ENCODE measurements at places on chromosomes 4 and X.

GRCh38 chr4:78356251-78356786 is 195.3 kb upstream of the ANXA3 start:
- no peak for DNase-seq

- DNase-seq = no peak
Observed at GRCh38 chr4:187569871-187570270, 425.7 kb upstream of the ZFP42 start.

DNA sequence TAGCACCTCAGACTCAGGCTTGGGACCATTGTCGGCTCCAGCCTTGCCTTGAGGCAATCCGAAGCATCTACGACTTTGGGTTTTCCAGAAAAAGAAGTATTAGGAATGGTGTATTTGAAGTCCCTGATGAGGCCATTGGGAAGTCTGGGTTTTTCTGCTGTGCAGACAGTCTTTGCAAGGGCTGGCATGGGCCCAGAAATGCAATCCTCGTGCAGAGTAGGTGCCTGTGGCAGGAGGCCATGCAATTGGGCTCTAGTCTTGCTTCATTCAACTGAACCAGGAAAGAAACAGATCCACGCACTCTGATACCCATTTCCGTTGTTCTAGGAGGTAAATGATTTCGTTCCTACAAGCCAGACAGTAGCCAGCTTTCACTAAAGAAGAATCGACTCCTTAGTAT is 12.4 kb downstream of the ZFP92 start:
- DNase-seq = no peak

GRCh38 chr4:98873059-98873458 is 55.9 kb downstream of the EIF4E start:
- no peak for DNase-seq

- no peak for DNase-seq
Observed at GRCh38 chr4:24537025-24537424, 47.3 kb downstream of the DHX15 start.

DNA sequence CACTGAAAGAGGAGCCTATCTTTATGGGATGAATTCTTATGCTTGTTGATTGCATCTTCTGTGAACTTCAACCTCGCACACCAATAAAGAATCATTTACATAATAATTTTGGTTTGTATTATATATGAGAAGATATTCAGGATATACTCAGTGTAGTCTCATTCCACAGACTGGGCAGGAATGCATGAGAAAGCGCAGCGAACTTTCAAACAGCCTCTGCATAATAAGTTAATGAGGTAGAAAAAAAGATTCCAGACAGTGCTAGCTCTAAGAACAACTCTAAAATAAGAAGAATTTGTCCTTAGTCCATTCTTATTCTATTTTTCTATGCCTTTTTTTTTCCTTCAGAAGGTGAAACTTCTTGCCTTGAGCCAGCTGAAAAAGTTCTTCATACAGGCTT is 224.3 kb upstream of the CTSO start:
- DNase-seq = no peak

GRCh38 chr4:90486346-90486745 is 359.2 kb downstream of the CCSER1 start:
- DNase-seq = no peak

GRCh38 chr4:113469023-113469390 is 292.5 kb downstream of the CAMK2D start:
- no peak for DNase-seq

- DNase-seq = no peak
Observed at GRCh38 chrX:106035064-106035463, 3.5 kb downstream of the SERPINA7 start.

DNA sequence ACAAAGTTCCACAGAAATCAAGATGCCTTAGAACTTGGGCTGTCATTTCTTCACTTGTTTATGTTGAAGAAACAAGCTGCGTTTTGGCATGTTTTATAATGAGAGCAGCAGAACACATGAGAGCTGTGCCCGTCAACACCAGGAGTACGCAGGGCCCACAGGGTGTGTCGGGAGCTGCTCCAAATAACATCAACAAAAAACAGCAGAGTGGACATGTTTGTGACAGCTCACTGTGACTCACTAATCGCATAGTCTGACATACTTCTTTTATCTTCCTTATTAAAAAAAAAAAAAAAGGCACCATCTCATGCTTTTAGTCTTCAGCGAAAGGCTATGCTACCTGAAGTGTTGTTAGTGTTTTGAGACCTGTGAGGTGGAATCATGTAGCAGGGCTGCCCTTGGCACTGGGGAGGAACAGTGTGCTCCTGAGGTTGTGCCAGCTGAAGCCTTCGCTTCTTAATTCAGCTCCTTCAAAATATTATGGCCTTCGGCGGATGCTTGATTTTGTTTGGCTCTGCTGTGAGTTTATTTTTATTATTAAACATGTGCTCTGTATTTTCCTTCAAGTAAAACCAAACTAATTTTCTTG is 32.8 kb downstream of the FHDC1 start:
- no peak for DNase-seq

DNA sequence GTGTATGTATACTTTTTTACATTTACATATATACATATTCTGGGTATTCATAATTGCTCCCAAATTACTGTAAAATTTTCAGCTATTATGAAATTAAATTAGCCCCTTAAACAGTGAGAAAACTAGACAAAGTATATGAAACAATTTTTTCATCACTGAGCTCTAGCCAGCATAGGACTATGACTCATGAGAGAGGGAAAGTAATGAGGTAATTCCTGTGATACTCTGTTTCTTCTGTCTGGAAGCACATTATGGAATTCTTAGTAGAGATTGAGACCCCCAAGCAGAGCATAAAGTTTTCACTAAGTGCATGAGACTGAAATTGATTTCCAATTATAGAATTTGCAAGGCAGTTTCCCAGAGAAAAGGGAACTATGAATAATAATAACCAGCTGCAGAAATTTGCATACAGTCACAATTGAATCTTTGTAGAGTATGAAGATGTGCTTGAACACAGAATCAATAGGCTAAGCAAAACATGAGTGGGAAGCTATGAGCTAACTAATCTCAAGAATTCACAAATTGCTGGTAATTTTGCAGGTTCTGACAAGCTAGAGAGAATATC is 779.3 kb downstream of the ARAP2 start:
- no peak for DNase-seq

- no peak for DNase-seq
Observed at GRCh38 chrX:115437841-115438595, 123.0 kb upstream of the PLS3 start.

GRCh38 chrX:57821703-57822387 is 88.4 kb downstream of the ZXDA start:
- no peak for DNase-seq

DNA sequence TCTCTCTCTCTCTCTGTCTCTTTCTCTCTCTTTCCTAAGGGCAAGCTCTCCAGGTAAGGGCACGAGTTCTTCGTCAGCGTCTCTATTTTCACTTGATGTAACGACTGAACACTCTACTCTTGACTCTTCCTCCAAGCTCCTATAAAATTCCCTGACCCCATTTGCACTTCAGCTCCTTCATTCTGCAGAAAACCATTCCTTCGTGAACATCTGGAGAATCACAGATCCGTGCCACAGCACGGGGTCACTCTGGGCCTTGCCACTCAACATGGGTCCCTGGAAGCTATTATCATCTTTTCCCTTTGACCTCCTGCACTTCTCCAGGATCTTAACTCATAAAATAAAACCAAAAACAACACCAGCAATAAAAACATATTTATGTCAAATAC is 112.0 kb upstream of the LNX1 start:
- DNase-seq = no peak

GRCh38 chrX:149461746-149462145 is 43.4 kb downstream of the IDS start:
- no peak for DNase-seq

GRCh38 chr4:74531963-74532794 is 87.2 kb downstream of the AREG start:
- DNase-seq = no peak

- no peak for DNase-seq
Observed at GRCh38 chr4:40193016-40193571, 3.7 kb upstream of the RHOH start.

DNA sequence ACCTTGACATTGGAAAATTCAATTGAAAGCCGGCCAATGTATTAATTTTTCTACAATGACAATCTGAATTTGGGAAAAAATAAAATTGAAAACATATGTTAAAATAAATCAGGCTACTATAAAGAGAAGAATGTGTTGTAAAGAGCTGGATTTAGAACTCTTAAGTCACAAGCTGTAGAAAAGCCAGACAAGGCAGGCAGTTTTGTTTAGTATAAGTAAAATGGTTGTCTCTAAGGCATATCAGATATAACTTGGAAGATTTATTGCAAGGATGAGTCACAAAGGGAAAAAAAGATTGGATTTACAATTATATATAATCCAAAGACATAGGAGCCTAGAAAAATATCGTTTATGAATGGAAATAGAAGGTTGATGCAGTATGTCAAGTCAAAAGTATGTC is 549.1 kb upstream of the EPHA5 start:
- DNase-seq = no peak

DNA sequence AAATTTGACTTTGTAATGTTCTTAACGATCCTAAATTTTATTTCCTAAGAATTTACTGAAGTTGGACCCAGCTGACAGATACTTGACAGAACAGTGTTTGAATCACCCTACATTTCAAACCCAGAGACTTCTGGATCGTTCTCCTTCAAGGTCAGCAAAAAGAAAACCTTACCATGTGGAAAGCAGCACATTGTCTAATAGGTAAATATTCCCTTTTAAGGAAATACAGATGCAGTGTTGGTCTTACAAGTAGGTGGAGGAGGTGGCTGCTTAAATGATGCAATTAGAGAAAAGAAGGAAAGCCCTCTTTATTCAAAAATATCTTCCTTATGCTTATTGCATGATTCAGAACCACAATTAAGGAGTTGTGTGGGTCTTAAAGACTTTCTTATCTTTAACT is 73.5 kb downstream of the RS1 start:
- DNase-seq = no peak

DNA sequence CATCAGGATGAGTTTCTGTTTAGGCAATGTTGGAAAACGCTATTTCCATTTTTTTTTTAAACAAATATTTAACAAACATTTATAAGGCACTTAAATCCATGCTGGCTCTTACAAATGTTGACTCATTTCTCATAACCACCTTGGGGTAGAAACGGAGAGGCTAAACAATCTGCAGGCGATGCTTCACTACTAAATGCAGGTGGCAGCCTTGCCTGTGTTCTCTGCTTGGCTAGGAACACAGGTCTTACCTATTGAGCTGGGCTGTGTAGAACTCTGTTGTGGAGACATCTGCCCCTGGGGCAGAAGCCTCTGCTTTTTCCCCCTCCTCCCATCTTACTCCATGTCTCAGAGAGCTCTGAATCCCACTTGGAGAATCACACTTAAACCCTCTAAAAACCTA is 1.4 kb upstream of the CXCL1 start:
- DNase-seq = no peak
